Stimulated activated CD8-positive, alpha-beta memory T cell treated with anti-CD3 and anti-CD28 coated beads, Interleukin-4, amount 100 ng/mL, for 1 hour (primary cell): ENCODE measurements at places on chromosomes 16 and 17.

- DNase-seq: no peak
These were observed 55.8 kb downstream of the ZFHX3 start for GRCh38 chr16:72992142-72992601.

DNA sequence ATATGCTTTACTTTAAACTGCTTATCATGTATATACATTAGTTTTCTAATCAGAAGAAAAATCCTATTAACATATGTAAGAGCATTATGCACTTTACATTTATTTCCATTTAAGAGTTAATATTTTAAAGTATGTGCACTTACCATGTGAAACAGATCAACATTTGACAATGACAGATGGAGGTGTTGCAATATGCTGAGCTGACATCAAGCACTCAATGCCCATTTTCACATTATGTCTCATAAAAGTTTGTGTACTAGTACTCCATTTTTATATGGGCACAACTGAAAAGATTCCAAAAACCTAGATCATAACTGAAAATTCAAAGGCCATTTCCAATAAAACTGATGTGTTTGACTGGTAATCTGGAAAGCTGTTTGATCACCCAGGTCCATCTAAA, 420.9 kb upstream of the SOX9 start:
- DNase-seq: no peak

GRCh38 chr17:59837308-59838051, 55.3 kb downstream of the TUBD1 start:
- DNase-seq: no peak

GRCh38 chr17:61159221-61159814, 240.3 kb upstream of the TBX2 start:
- no peak for DNase-seq
